ENCODE measurements at places on chromosomes 2 and 18.

- DNase-seq = peak; percentile 100
Measured at GRCh38 chr2:177212106-177212890, at the start of gene HNRNPA3. Gene HNRNPA3 (plus strand): TSS chr2:177212794. CDS start chr2:177212800, 6 bp downstream.

- no peak for DNase-seq
Measured at GRCh38 chr2:136492901-136493300, 272.4 kb upstream of the THSD7B start.

DNA sequence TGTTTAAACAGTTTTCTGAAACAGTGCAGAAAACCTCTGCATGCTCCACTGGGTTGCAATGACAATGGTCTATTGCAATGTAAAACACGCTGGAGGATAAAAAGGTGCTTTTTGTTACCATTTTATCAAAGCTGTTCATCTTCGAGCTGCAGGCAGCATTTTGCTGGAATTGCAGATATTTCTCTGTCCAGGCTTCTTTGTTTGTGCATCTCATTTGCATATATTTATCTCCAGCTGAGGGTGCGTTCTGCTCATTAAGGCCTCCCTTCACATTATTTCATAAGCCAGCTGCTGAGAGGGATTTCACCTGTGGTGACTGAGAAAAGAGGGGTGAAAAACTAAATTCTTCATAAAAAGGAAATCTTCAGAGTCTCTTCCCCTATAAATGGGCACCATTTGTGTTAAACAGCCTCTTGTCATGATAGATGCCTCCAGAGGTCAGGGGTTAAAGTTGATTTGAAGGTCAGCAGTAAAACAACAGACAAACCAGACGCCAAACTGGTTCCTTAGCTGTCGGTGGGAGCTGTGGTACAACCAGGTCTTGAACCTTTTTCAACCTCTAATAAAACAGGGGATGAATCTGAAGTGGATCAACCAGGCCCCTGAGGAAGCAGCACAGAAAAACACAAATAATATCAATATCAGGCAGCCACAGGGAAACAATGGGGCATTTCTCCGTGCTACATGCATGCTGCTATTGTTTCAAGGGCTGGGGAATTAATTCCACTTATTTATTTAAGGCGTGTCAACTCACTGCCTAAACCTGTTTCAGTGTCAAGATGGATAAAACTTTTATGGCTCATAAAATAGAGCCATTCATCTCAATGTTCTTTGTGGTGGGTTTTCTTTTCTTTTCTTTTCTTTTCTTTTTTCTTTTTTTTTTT lies 265.1 kb downstream of the MEIS1 start:
- DNase-seq = no peak

GRCh38 chr18:67520351-67520921 lies 3.9 kb upstream of the DSEL start:
- no peak for DNase-seq

GRCh38 chr2:53987336-53987921 lies 16.6 kb upstream of the PSME4 start:
- DNase-seq = no peak

DNA sequence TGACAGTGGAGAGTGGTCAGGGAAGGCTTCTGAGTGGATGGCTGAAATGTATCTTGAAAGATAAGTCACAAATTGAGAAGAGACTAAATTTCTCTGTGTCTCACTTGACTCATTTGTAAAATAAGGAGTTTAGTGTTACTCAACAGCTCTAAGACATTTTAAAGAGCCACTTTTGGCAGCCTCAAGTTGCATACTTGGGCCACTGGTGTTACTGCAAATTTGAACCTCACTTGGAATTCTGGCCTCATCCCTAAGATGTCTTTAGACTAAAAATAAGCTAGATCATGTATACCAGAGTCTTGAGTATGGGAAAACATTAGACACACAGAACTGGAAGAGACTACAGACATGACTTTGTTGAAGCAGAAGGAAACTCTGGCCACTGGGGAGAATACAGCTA lies 4.5 kb upstream of the MTLN start:
- no peak for DNase-seq

GRCh38 chr18:408367-408766 lies 92.1 kb downstream of the COLEC12 start:
- DNase-seq = no peak

DNA sequence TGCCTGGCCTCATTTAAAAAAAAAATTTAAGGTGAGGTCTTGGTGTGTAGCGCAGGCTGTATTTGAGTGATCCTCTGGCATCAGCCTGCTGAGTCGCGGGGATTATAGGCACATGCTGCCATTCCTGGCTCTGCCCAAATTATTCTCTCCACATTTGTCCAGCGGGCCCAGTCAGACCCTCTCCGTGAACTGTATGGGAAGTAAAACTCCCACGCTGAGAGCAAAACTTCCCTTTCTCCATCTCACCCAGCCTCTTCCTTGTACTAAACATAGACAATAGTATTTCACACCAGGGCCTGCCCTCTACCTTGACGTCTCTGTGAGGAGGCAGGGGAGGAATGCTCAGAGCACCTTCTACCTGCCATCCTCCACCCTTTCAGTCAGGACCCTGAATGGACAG lies 37.0 kb downstream of the EIF4E2 start:
- no peak for DNase-seq

Data from CD4-positive, alpha-beta T cell treated with Interleukin-10 for 1 hour (primary cell).